ENCODE measurements at places on chromosomes 3 and 15.

GRCh38 chr3:176914764-176915163 lies 282.5 kb downstream of the TBL1XR1 start:
- no peak for DNase-seq

DNA sequence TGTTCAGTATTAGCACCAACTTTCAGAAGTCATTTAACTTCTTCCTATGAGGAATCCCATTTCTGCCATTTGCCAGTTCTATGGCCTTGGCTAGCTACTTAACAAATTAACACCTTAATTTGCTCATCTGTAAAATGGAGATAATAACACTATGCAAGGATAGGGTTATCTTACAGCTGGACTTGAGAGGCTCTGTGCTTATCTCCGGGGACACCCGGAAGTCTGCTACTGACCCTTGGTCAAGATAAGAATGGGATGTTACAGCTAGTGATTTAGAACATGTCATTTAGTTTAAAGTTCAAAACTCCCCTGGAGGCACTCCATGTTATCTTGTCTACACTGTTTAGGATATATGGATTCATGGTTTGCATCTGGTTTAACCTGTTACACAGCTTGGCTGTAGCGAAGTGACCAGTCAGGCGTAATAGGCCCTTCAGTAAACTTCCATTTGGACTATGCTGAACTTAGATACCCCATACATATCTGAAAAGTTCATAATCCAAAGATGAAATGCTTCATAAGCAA lies 156.0 kb upstream of the CD96 start:
- DNase-seq: no peak

- no peak for DNase-seq
These were observed 9.8 kb downstream of the CACNA2D2 start for GRCh38 chr3:50493623-50494022.

- no peak for DNase-seq
These were observed 100.6 kb upstream of the TSC22D2 start for GRCh38 chr3:150307311-150308036.

DNA sequence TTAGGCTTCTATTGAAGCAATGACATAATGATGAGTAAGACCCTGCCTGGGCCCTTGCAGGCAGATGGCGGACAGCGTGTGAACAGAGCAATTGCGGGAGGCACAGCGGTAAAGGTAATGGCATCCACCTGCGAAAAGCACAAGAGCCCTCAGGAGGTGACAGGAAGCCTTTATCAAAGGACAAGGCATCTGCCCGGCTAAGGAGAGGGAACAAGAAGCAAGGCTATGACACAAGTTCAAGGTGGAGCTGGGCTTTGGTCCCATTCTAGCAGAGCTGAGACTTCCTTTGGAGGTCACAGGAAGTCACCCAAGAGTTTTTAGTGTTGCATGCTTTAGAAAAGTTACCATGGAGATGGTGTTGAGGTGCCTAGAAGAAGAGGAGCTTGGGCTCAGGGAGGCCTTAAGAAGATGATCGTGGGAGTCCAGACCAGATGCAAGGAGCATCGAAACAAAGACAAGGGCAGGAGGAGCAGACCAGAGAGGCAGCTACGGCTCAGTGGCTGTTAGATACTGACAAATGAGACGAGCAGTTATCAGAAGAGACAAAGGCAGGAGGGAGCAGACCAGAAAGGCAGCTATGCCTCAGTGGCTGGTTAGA lies 34.5 kb downstream of the OSBPL10 start:
- DNase-seq: no peak

DNA sequence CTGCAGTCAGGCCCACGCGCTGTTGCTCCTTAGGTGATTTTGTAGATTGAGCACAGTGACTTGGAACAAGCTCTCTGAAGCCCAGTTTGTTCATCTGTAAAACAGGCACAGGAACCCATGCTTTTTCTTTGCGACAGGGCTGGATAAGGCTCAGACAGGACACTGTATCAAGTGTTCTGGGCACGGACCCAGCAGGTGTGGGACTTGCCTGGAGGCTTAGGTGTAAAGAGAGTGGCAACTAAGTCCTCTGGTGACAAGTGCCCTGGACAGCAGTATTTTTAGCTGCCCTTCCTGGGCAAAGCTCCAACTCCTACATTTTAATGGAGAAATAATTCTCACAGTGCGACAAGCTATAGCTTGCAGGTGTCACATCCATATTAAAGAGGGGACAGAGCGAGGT lies 32.2 kb downstream of the CD276 start:
- DNase-seq: no peak

DNA sequence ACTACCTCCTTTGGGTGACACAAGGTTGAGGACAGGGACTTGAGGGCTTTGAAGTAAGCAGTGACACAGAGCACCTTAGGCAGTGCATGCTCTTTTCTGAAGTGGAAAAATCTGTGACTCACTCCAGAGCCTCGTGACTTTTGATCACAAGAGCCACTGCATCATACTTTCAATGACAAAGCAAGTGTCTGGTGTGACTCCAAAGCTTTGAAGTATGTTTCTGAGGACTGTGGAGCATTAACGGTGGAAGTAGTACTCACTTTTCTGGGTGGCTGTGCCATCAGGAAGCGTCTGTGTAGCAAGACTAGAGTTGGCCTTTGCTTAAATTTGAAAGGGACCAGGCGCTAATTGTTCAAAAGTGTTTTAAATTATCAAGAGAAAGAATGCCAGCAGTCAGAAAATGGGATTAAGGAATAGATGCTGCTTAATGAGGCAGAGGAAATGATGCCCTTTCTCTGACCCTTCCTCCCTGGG lies 210.7 kb upstream of the TRIM42 start:
- peak; percentile 48 for DNase-seq

GRCh38 chr3:188877381-188877780 lies 294.4 kb upstream of the TPRG1 start:
- no peak for DNase-seq

DNA sequence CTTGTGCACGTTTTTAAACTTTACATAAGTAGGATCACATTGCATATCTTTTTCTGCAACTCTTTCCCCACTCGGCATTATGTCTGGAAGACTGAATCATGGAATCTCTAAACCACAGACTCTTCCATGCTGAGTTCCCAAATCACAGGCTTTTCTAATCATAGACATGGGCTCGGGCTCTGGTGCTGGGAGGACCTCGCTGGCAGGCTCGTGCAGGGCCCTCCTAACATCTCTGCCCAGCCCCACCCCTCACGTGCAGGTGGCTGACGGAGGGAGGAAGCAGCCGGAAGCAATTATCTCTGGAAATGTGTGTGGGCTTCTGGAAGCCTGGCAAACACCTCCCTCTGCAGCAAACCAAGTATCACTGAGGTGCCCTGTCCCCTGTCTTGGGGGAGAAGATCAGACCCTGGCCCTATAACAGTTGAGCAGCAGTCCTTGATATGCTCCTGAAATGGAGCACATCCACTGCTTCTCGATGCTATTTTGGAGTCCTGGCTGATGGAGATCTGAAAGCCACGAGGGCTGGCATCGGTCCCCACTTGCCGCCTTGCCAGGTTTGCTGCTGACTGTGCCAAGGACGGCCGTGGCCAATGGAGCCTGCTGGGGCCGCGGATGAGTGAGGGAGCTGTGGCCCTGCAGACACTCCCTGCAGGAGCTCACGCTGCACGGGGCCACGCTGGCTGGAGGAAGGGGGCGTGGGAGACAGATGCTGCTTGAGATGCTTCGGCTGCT lies 4.4 kb upstream of the IQSEC1 start:
- DNase-seq: no peak

DNA sequence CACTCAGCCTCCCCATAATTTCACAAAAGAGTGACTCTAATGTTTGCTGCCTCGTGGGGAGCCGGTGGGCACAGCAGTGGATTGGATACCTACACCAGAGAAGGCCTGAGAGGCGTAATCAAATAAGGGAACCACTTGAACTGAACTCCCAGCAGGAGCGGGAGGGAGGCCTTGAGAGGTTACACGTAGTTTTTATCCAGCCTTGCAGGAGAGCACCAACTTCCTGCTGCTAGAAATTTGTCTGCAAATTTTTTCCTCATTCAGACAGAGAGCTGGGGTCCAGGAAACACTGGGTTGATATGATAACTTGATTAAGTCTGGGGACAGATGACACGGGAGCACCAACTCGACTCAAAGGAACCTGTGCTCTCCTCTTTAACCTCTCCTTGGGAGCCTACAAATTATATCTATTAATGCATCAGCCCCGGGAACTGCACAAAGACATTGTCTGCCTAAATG lies 69.8 kb downstream of the HES1 start:
- DNase-seq: no peak

DNA sequence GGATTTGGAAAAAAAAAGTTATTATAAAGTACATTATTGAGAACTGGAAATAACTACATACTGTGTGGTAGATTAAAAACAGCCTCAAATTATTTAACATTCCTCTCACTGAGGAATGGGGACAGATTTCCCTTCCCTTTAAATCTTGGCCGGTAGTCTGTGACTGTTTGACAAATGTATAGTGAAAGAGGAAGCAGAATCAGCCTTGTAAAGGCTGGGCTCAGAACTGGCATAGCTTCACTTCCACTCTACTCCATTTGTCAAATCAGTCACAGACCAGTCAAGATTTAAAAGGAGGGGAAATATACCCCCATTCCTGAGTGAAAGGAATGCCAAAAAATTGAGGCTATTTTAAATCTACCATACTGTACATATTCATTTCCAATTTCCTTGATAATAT lies 18.2 kb upstream of the B4GALT4 start:
- no peak for DNase-seq

DNA sequence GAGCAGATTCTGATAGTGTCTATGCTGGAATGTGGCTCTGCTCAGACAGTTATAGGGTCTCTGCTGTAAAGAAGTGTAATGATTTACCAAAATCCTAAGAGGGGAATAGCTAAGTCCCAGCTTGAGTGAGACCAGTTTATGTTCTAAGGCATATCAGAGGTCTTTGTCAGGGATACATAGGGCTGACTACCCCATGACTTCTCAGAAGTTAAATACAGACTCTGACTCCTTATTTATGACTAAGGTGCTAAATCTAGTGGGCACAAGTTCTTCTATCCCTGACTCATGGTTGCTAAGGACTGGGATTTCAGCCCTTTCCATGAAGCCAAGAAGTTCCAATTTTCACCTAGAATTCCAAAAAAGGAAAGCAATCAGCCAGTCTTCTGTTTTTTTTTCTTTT lies 192.6 kb upstream of the POU1F1 start:
- no peak for DNase-seq

DNA sequence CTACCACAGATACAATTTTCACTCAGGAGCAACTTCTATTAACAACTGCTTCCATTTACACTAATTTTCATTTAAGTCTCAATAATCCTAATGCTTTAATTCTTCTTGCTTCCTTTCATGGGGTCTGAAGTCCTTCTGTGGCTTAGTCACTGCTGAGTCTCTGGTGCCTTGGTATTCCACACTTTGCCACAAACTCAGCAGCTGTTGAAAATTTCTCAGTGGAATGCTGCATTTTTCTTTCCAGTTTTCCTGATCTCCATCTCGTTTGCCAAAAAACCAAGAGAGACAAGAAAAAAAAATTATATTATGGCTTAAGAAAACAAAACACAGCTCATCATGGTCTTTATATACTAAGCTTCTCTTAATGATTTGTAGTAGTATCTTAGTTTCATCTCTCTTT lies 269.2 kb upstream of the AZI2 start:
- DNase-seq: no peak

GRCh38 chr3:134258761-134259347 lies 8.2 kb upstream of the RYK start:
- DNase-seq: no peak

GRCh38 chr15:86193716-86194380 lies 114.2 kb downstream of the AGBL1 start:
- no peak for DNase-seq

DNA sequence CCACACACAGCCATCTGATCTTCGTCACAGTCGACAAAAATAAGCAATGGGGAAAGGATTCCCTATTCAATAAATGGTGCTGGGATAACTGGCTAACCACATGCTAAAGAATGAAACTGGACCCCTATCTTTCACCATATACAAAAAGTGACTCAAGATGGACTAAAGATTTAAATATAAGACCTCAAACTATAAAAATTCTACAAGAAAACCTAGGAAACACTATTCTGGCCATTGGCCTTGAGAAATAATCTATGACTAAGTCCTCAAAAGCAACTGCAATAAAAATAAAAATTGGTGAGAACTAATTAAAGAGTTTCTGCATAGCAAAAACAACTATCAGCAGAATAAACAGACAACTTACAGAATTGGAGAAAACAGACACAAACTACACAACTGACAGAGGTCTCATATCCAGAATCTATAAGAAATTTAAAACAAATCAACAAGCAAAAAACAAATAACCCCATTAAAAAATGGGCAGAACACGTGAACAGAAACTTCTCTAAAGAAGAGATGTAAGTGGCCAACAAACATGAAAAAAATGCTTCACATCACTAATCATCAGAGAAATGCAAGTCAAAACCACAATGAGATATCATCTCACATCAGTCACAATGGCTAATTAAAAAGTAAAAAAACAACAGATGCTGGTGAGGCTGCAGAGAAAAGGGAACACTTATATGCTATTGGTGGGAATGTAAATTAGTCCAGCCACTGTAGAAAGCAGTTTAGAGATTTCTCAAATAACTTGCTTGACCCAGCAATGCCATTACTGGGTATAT lies 104.0 kb downstream of the NR1I2 start:
- DNase-seq: no peak

- DNase-seq: no peak
These were observed 5.7 kb downstream of the PTH1R start for GRCh38 chr3:46883054-46883829.

- DNase-seq: no peak
These were observed 2.7 kb downstream of the MESP2 start for GRCh38 chr15:89778861-89779260.

- DNase-seq: no peak
These were observed 8.9 kb upstream of the IDH3A start for GRCh38 chr15:78140292-78140691.

- no peak for DNase-seq
These were observed 171.9 kb upstream of the CTDSPL start for GRCh38 chr3:37689645-37690356.

GRCh38 chr3:23302271-23302670 lies 99.1 kb downstream of the UBE2E2 start:
- DNase-seq: no peak

DNA sequence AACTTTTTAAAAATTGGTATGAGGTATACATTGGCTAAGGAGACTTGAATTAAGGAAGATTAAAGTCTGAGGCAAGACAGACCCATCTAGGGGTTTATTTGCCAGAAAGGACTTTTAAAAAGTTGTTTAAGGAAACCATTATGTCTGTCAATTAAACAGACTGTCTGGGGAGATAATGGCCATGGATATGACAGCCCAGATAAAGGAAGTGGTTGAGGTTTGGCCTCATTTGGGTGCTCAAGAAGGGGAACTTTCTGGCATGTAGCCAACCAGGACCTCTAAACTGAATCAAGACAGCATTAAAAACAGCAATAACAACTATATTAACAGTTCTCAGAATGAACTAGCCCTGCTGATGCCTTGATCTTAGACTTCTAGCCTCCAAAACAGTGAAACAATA lies 9.9 kb upstream of the CD200R1L start:
- no peak for DNase-seq

GRCh38 chr3:5258526-5258925 lies 71.0 kb downstream of the EDEM1 start:
- no peak for DNase-seq

DNA sequence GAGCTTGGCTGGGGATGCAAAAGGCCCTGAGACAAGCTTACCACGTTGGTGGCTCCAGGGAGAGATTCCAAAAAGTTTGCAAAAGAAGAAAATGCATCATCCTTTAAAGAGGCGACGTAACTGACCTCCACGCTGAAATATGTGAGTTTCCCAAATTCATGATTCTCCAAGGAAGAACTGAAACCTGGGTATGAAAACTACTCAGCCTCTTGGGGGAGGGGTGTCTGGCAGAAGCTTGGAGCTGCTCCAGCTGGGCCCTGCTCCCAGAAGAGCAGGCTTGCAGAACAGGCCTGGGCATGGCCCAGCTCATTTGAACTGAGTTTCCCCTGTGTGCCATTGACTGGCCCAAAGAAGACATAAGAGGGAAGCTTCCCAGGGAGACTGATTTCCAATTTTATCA lies 20.5 kb downstream of the CPN2 start:
- DNase-seq: no peak

All from neuronal stem cell (in vitro differentiated cells).